Neural crest cell (in vitro differentiated cells): ENCODE measurements at places on chromosomes 7 and 10.

DNA sequence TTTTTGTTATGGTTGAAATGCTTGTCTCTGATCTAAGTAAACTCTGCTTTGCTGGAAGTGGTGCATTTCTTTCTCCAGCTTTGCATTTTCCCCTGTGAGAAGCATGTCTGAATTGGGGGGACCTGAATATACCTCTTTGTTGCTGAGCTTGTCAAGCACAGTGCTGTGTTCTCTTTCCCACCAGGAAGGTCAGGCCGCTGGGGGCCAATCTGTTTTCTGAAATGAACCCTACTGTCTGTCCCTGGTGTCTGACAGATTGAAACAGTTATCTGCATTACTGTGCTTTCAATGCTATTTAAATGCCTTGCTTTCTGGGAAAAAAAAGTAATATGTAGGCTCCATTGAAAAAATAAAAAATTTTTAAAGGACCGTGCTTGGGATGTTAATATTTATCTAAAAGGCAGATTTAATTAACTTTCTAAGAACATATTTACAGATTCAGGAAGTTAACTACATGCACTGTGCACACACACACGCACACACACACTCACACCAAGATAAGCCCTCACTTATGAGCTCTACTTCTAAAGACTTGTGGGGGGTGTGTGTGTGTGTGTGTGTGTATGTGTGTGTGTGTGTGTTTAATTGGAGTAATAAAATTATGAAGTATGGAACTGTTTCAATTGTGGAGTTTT, 127.0 kb upstream of the FZD1 start:
- peaks cover 67% of the 10 kb centered on the region for H3K4me1 ChIP-seq
- peak overlapping the region; percentile 72 for H3K4me3 ChIP-seq
- peak overlapping the region; percentile 38 for H3K27ac ChIP-seq
- DNase-seq = no peak
- no peaks in the 10 kb centered on the region for H3K36me3 ChIP-seq
- no peaks in the 10 kb centered on the region for H3K27me3 ChIP-seq

- no peak for DNase-seq
- H3K36me3 ChIP-seq = peaks cover 5% of the 10 kb centered on the region
- H3K4me1 ChIP-seq = peaks cover 2% of the 10 kb centered on the region
- H3K4me3 ChIP-seq = no peak overlapping the region
These were observed 143.4 kb downstream of the TPST1 start for GRCh38 chr7:66348531-66348930.

DNA sequence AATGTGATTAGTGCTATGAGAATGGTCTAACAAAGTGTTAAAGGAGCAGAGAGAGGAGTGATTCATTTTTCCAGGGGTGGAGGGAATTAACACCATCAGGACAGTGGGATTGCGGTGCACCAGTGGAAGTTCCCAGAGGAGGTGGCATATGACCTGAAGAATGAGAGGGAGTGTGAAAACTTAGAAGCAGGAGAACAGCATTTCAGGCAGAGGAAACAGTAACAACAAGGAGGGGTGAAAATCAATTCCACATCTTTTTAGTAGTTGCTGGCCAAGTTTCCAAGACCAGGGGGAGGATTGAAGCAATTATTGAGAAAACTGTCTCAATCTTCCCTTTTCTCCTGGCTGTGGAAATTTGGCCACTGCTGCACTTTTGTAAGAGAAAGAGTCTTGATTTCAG, 23.7 kb upstream of the CCDC172 start:
- no peak for DNase-seq
- no peak overlapping the region for H3K27ac ChIP-seq
- no peaks in the 10 kb centered on the region for H3K4me1 ChIP-seq
- no peaks in the 10 kb centered on the region for H3K36me3 ChIP-seq

GRCh38 chr7:149731207-149731955, 42.0 kb downstream of the ZNF467 start:
- no peak for DNase-seq
- no peak overlapping the region for H3K27ac ChIP-seq
- H3K4me1 ChIP-seq = no peaks in the 10 kb centered on the region
- peaks cover 8% of the 10 kb centered on the region for H3K27me3 ChIP-seq
- H3K4me3 ChIP-seq = no peak overlapping the region

DNA sequence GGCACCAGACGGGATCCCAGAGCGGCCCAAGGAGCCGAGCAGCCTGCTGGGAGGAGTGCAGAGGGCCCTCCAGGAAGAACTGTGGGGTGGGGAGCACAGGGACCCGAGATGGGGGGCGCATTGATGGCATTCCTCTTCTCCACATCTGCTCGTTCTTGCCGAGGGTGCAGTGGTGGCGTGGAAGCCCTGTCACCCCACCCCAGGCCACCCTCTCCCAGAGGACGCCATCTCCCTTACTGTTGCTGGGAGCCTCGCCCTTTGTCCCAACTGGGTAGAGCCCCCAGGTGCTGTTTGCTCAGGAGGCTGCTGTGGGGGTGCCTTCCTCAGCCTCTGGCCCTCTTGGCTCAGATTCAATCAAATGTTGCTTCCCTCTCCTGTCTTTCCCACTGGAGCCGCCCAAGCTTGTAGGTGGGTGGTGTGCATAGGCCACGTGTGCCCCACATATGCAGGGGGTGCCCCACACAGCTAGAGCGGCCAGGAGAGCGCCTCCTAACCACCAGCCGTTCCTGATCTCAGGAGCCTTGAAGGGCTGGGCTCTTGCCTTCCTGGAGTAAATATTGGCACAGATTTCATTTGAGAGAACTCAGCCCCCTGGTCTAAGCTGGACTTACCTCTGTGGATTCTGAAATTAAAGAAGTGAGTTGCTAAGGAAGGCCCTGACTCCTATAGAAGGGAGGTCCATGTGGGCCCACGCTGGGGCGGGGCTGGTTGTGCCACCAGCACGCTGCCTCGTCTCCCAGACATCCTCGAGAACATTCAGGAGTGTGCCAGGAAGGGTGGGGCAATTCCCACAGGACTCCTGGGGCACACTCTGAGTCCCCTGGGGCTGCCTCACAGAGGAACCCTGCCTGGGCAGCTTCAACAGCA, 39.2 kb downstream of the ZNF467 start:
- H3K4me1 ChIP-seq = no peaks in the 10 kb centered on the region
- H3K4me3 ChIP-seq = no peak overlapping the region
- H3K36me3 ChIP-seq = no peaks in the 10 kb centered on the region

DNA sequence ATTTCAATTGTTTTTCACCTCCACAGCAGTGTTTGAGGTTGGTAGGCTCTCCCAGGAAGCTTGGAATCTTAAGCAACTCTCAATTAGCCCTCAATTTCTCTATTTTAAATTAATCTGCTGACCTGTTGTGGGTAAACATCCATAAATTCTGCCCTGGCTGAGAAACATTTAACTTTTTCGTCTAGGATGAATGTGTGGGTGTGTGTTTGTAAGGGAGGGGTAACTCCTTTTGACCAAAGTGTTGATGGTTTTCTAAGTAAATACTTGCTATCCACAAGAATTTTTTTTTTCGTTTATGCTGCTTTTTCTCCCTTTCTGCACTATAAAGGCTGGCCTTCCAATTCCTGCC, 973 bp downstream of the PPP3CB start:
- peak overlapping the region; percentile 85 for H3K27ac ChIP-seq
- peaks cover 11% of the 10 kb centered on the region for H3K36me3 ChIP-seq
- H3K4me3 ChIP-seq = peak overlapping the region; percentile 96
- no peak for DNase-seq
- peaks cover 43% of the 10 kb centered on the region for H3K4me1 ChIP-seq
- H3K27me3 ChIP-seq = no peaks in the 10 kb centered on the region

- no peak for DNase-seq
- no peaks in the 10 kb centered on the region for H3K27me3 ChIP-seq
- H3K4me1 ChIP-seq = no peaks in the 10 kb centered on the region
- H3K4me3 ChIP-seq = no peak overlapping the region
- H3K27ac ChIP-seq = no peak overlapping the region
These were observed 76.3 kb downstream of the DKK1 start for GRCh38 chr10:52390388-52390787.

GRCh38 chr7:28750981-28751380, 207.1 kb downstream of the TRIL start:
- H3K27ac ChIP-seq = no peak overlapping the region
- H3K36me3 ChIP-seq = no peaks in the 10 kb centered on the region
- no peaks in the 10 kb centered on the region for H3K27me3 ChIP-seq
- H3K4me1 ChIP-seq = peaks cover 56% of the 10 kb centered on the region
- DNase-seq = no peak

- no peak overlapping the region for H3K4me3 ChIP-seq
- peaks cover 8% of the 10 kb centered on the region for H3K4me1 ChIP-seq
- DNase-seq = no peak
- H3K27me3 ChIP-seq = no peaks in the 10 kb centered on the region
These were observed 207.6 kb downstream of the FRMD4A start for GRCh38 chr10:14123139-14123538.

- H3K4me1 ChIP-seq = peaks cover 35% of the 10 kb centered on the region
- H3K27me3 ChIP-seq = no peaks in the 10 kb centered on the region
- H3K36me3 ChIP-seq = peaks cover 14% of the 10 kb centered on the region
- H3K4me3 ChIP-seq = peak overlapping the region; percentile 50
These were observed 25.4 kb downstream of the AMZ1 start for GRCh38 chr7:2713370-2713769.

DNA sequence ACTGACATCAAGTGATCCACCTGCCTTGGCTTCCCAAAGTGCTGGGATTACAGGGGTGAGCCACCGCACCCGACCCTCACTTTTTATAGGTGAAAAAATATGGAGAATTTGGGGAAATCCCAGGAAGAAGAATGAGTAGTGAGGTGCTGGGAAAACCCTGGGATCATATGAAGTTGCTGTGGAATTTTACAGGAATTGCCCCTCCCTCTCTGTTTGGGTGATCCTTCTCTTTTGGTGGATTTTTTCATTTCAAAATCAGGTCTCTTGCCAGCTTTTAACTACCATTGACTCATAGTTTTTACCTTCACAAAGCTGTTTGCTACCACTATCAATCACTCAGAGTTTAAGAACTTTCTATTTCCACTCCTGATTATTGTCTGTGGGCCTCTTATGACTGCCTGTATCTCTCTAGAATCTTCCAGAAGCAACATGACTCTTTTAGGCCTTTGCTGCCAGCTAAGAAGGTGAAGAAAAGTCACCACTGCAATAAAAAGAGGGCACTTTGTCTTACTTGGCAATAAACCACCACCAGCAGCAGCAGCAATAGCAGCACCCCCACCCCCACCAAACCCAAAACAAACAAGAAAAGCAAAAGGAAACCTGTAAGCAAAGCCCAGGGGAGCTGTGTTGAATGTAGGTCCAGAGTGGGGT, 4.0 kb upstream of the GIMAP8 start:
- DNase-seq = no peak
- H3K27me3 ChIP-seq = peaks cover 4% of the 10 kb centered on the region
- peaks cover 4% of the 10 kb centered on the region for H3K4me1 ChIP-seq
- no peak overlapping the region for H3K27ac ChIP-seq

- H3K27ac ChIP-seq = no peak overlapping the region
- H3K36me3 ChIP-seq = no peaks in the 10 kb centered on the region
- peaks cover 52% of the 10 kb centered on the region for H3K4me1 ChIP-seq
- DNase-seq = no peak
- H3K4me3 ChIP-seq = peak overlapping the region; percentile 96
These were observed 2.2 kb upstream of the CUEDC2 start for GRCh38 chr10:102434394-102435132.

DNA sequence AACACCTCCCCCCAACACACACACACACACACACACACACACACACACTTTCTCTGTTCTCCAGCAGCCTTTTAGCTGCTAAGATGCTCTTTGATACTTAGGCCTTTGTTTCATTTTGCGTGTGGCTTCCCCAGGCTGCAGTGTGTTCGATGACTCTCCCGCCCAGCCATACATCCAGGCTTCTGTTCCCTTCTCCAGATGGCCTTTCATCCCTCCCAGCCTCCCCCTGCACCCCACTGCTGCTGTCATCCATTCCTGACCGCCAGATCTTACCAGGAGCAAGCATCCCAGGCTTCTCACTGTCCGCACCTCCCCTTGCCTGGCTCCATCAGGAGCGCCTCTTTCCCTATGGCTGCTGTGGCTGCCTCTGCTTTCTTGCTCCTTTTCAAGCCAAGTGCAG, 77.8 kb upstream of the PPIF start:
- peaks cover 75% of the 10 kb centered on the region for H3K4me1 ChIP-seq
- DNase-seq = no peak
- no peaks in the 10 kb centered on the region for H3K36me3 ChIP-seq
- H3K27me3 ChIP-seq = no peaks in the 10 kb centered on the region
- H3K4me3 ChIP-seq = peak overlapping the region; percentile 44

GRCh38 chr10:128511284-128511683, 385.1 kb upstream of the MKI67 start:
- DNase-seq = no peak
- H3K27ac ChIP-seq = no peak overlapping the region
- no peak overlapping the region for H3K4me3 ChIP-seq

- no peak overlapping the region for H3K27ac ChIP-seq
- H3K4me3 ChIP-seq = no peak overlapping the region
- no peaks in the 10 kb centered on the region for H3K27me3 ChIP-seq
- no peaks in the 10 kb centered on the region for H3K4me1 ChIP-seq
These were observed 119.1 kb downstream of the PTPRZ1 start for GRCh38 chr7:121992068-121992467.

GRCh38 chr10:80734589-80734988, 196.9 kb downstream of the SH2D4B start:
- no peaks in the 10 kb centered on the region for H3K27me3 ChIP-seq
- no peak overlapping the region for H3K27ac ChIP-seq
- peaks cover 4% of the 10 kb centered on the region for H3K4me1 ChIP-seq

- no peak for DNase-seq
- no peak overlapping the region for H3K4me3 ChIP-seq
- H3K27me3 ChIP-seq = no peaks in the 10 kb centered on the region
These were observed 264.5 kb upstream of the SEMA3C start for GRCh38 chr7:81183326-81183725.

GRCh38 chr10:96995851-96996250, 163.8 kb downstream of the LCOR start:
- no peak for DNase-seq
- no peaks in the 10 kb centered on the region for H3K4me1 ChIP-seq
- H3K4me3 ChIP-seq = no peak overlapping the region
- H3K27ac ChIP-seq = no peak overlapping the region
- no peaks in the 10 kb centered on the region for H3K27me3 ChIP-seq

DNA sequence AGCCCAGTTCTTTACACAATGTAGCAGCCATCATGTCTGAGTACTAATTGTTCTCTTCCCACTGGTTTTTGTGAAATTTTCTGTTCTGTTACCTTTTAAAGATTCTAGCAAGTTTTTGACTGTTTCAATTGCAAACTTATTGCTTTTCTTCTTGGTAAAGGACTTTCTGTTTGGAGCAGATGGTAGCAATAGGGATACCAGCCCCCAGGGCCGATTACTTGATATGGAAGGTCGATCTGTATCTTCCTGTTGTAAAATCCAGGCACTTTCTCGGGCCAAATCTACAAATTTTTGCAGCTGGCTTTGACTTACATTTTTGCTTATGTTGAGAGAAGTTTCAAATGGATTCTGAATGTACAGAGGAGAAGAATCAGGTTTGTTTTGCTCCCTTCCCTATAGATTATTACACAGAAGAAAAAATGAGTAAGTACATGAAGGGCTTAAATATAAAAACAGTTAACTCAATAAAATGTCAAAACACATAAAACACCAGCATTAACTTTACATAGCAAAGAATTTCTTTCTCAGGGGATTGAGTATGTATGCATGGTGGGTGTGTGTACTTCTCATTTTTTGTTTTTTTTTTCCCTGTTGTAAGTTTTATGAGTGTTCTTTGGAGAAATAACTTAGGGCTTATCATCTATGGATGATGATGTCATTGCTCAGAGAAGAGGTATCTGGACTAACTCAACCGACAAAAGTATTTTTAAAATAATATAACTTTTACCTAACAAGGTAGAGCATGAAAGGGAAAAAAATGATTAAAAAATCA, 35.3 kb downstream of the MTPAP start:
- no peak overlapping the region for H3K4me3 ChIP-seq
- H3K4me1 ChIP-seq = no peaks in the 10 kb centered on the region
- DNase-seq = no peak
- no peak overlapping the region for H3K27ac ChIP-seq
- peaks cover 13% of the 10 kb centered on the region for H3K36me3 ChIP-seq
- H3K27me3 ChIP-seq = no peaks in the 10 kb centered on the region
